ENCODE measurements at places on chromosomes 3 and 15.

DNA sequence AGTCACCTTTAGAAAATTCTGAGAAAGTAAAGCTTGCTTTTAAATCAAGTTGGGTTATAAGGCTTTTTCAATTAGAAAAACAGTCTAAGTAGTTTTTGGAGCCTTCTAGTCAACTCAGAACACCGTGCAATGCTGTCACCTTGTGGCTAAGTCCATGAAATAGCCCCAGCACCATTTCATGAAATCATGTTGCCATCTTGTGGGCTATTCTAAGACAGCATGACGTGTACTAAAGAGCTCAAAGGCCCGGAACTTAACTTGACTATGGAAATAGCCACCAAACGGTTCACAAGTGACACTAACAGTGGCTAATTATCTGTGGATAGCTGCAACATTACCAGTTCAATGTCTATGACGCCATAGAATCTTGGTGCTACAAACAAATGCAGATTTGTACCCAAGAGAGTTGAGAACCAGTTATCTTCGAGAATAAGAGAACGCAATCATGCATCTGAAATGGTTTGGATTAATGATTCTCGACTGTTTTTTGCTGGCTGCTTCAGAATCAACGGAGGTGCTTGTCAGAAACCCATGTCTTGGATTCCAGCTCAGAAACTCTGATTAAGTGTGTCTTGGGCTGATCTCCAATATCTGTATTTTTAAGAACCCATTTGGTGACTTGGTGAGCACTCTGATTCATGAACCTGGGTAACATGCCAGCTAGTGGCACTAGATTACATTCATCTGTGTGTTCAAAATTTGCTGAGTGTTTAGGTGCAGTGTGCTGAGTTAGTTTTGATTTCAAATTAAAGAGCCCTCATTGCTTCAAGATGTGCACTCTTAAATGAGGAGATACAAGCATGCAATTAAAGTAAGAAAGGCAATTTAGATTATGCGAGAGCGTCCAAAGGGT lies 111.2 kb upstream of the MCTP2 start:
- DNase-seq: no peak

DNA sequence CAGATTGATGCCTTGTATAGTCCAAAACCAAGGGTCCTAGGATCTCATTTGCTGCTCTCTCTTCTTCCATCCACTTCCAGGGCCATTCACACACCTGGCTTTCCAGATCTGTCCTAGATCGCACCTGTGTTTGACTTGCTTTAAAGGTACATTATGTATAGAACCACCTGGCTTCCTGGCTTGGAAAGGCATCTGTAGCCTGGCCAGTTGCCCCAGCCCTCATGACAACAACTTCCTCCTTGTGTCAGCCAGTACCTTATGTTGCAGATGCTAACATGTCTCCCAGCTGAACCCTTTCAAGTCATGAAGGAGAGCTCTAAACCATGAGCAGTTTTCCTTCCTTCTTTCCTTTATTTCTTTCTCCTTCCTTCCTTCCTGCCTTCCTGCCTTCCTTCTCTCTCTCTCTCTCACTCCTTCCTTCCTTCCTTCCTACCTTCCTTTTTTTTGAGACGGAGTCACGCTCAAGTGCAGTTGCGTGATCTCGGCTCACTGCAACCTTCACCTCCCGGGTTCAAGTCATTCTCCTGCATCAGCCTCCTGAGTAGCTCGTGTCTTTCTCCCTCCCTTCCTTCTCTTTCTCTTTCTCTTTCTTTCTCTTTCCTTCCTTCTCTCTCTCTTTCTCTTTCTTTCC lies 2.5 kb upstream of the HTR3C start:
- DNase-seq: no peak

DNA sequence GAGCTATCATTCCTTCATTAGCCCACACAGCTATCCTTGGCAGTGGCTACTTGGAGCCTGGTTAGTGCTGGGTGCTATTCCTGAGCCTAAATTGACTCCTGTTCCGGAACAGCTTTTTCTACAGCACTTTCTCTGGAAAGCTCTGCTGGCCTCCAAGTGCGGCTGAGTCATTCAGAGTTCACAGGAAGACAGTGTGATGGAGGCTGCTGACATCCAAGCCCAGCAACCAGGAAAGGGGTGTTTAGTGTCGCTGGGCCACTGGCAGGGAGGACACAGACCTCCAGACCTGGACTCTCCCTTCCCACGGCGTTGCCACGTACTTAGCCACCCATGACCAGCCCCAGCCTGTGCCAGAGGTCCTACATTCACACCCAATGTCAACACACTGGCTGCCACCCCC lies 28.7 kb downstream of the CACNA2D2 start:
- no peak for DNase-seq

- DNase-seq: no peak
Observed at GRCh38 chr15:41331833-41332193, 578 bp downstream of the OIP5 start.

DNA sequence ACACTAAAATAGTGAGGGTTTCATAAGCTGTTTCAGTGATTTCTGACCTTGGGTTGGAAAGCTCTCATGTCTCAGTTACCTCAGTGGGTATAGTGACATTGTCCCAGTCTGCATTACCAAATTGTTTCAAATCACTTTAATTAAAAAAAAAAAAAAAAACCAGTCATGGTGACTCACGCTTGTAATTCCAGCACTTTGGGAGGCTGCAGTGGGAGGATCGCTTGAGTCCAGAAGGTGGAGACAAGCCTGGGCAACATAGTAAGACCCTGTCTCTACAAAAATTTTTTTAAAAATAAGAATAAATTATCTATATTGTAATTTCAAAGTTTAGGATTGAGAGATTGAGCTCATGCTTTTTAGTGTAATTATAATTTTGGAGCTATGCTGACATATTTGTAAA lies 78.0 kb downstream of the MBNL1 start:
- no peak for DNase-seq

GRCh38 chr3:145251311-145251710 lies 909.7 kb downstream of the PLOD2 start:
- no peak for DNase-seq

- DNase-seq: no peak
Observed at GRCh38 chr3:82274897-82275296, 513.5 kb upstream of the GBE1 start.
